Thyroid gland (tissue), 4 donors: ENCODE measurements at places on chromosomes 2 and 18. TPM values are rescaled to one million over a fixed set of nuclear protein-coding genes. Genes with fewer than 3 reads are reported as not detected.

RALBP1 gene
- total RNA-seq, result 66.4 TPM

GRCh38 chr2:201203916-201204654, 21.1 kb downstream of the CASP10 start:
- H3K4me3 ChIP-seq, result no peak overlapping the region
- DNase-seq, result no peak
- H3K27ac ChIP-seq, result no peak overlapping the region
- H3K27me3 ChIP-seq, result no peaks in the 10 kb centered on the region
- no peaks in the 10 kb centered on the region for H3K36me3 ChIP-seq
- peaks cover 17% of the 10 kb centered on the region for H3K4me1 ChIP-seq

DNA sequence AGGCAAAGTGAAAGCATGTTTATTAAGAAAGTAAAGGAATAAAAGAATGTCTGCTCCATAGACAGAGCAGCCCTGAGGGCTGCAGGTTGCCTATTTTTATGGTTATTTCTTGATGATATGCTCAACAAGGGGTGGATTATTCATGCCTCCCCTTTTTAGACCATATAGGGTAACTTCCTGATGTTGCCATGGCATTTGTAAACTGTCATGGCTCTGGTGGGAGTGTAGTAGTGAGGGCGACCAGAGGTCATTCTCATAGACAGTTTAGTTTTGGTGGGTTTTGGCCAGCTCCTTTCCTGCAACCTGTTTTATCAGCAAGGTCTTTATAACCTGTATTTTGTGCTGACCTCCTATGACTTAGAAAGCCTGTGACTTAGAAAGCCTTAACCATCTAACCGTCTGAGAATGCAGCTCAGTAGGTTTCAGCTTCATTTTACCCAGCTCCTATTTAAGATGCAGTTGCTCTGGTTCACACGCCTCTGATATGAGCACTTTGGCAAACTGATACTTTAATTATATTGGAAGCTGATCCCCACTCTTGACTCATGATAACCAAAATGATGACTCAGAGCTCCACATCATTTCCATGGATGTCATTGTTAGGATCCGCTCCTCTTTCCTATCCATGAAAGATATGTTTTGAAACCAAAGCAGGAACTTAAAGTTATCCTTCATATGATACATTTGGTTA, 14.5 kb upstream of the ERMN start:
- H3K27ac ChIP-seq, result no peak overlapping the region
- no peak overlapping the region for H3K4me3 ChIP-seq
- DNase-seq, result no peak
- no peaks in the 10 kb centered on the region for H3K36me3 ChIP-seq

DNA sequence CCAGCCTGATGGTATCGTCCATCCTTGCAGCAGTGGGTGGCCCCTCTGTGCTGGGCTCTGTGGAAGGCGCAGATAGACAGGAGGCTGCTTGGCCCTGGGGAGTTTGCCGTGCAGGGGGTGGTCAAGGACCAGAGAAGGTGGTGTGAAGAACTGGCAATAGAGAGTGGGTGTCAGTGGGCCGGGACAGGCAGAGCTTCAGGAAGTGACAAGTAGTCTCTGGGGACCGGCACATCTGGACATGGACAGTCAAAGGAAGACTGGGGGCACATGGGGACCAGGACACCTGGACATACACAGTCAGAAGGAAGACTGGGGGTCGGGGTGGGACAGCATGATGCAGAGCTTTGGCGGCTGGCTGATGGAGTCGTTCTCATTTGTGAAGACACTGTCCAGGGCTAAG, 335.9 kb downstream of the AGAP1 start:
- no peaks in the 10 kb centered on the region for H3K36me3 ChIP-seq
- no peak for DNase-seq
- H3K4me3 ChIP-seq, result no peak overlapping the region

DNA sequence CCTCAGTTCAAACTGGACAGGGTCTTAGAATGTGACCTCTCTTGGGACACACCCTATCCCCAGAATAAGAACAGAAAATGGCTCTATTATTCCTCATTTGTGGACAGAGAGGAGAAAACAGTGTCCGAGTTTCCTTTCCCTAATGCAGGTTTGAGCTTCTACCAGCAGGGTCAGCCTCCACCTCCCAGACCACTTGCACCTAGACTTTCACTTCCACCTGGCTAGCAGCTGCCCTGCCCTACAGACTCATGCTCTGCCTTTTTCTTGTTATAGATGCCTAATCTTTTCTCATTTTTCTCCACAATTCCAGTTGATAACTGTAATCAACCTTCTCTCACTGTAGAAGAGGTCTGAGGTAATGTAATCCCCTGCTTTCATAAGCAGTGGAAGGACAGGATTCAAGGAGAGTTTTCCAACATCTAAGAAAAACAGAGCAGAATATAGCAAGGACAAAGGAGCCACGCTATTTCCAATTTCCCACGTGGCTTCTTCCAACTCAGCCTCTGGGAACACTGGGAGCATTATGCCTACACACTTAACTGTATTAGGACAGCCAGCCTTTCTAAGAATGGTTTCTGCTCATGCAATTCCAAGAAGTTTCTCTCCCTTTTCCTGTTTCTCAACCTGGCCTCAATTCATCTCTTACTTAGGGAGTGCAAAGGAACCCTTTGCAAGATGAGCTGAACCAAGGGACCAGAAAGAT, 239.8 kb downstream of the BCL11A start:
- no peak overlapping the region for H3K27ac ChIP-seq
- H3K27me3 ChIP-seq, result no peaks in the 10 kb centered on the region
- no peak for DNase-seq

GATA6 gene
- 8.5 TPM for total RNA-seq

DNA sequence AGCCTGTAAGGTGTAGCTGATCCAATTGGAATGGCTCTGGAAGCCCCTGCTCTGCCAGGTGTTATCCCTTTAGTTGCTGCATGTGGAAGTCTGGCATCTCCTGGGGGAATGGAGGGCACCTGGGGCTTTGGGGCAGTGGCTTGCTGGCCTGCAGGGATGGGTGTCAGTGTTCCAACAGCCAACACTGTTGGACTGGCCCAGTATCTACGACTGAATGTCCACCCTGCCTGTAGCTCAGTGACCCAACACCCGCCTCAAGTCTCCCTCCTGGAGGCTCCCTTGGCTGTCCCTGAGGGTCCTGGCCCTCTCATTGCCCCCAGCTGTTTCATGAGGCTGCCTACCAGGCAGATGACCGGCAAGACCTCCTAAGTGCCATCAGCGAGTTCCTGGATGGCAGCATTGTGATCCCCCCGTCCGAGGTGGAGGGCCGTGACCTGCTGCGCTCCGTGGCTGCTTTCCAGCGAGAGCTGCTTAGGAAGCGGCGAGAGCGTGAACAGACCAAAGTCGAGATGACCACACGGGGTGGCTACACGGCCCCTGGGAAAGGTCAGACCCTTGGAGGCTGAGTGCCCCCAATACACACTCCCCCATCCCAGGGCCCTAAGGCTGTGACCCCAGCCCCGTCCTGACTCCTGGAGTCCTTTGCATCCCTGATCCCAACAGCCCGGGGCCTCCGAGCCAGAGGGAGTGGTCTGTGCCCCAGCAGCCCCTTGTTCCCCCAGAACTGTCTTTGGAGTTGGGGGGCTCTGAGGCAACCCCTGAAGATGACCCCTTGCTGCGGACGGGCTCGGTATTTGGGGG, 7.7 kb downstream of the SLC4A3 start:
- DNase-seq, result no peak
- H3K4me1 ChIP-seq, result no peaks in the 10 kb centered on the region
- H3K4me3 ChIP-seq, result no peak overlapping the region

DNA sequence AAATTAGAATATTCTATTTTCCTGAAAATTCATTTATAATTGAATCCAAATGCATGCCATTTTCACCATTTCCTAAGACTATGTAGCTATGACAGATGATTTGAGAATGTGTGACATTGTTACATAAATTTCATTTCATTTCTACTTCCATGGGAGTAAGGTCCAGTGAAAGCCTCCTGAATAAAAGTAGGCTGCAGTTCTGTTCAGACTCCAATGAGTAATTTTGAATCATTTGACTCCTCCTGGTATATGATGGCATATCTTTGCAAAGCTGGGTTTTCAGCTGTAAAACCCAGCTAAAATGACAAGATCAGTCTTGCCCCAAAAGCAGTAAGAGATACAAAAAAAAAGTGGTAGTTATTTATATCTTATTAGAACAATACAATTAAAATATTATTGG, 101.0 kb upstream of the DNAJC10 start:
- no peak overlapping the region for H3K4me3 ChIP-seq
- H3K4me1 ChIP-seq, result no peaks in the 10 kb centered on the region
- DNase-seq, result no peak
- no peak overlapping the region for H3K27ac ChIP-seq
- no peaks in the 10 kb centered on the region for H3K27me3 ChIP-seq
- H3K36me3 ChIP-seq, result no peaks in the 10 kb centered on the region

GRCh38 chr2:102967451-102967850, 205.6 kb downstream of the TMEM182 start:
- H3K27ac ChIP-seq, result no peak overlapping the region
- H3K4me1 ChIP-seq, result no peaks in the 10 kb centered on the region
- DNase-seq, result no peak
- H3K4me3 ChIP-seq, result no peak overlapping the region

RAD51AP2 gene
- not detected for total RNA-seq

DNA sequence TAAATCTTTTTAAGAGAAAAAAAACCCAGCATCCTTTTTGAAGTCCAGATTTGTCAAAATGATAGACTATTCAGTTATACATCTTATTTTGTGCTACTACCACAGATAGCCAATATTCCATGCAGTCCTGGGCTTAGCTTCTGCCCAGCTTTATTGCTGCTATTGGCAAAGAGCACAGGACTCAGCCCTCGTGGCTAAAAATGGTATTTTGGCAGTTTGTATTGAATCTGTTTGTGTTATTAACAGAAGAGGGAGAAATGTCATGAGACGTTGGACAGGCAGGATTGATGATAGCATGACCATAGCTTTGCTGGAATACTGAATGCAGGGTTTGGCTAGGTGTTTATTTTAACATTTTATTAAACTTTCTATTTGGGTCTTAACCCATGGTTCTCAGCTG, 19.4 kb downstream of the ELAC1 start:
- DNase-seq, result no peak
- H3K36me3 ChIP-seq, result no peaks in the 10 kb centered on the region
- H3K4me3 ChIP-seq, result no peak overlapping the region
- H3K27ac ChIP-seq, result no peak overlapping the region
- H3K27me3 ChIP-seq, result no peaks in the 10 kb centered on the region
- H3K4me1 ChIP-seq, result peaks cover 2% of the 10 kb centered on the region

LIMS3 gene
- total RNA-seq, result 2.4 TPM

DNA sequence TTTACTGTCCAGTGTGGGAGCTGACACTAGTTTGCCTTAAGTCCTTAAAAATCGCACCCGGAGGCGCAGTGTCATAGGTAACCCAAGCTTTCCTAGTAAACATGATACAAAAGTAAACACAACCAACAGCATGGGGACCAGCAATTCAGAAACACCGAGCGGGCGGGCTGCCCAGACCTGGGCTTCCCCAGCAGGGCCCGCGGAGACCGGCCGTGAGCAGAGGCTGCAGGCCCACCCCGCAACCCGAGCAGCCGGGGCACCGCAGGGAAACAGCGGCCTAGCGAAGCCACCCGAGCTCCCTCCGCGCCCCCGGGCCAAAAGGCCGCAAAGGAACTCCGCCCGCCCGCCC, 296 bp downstream of the TTC21B start:
- H3K4me1 ChIP-seq, result peaks cover 15% of the 10 kb centered on the region
- H3K27ac ChIP-seq, result peak overlapping the region; percentile 87
- H3K36me3 ChIP-seq, result no peaks in the 10 kb centered on the region
- no peaks in the 10 kb centered on the region for H3K27me3 ChIP-seq

DNA sequence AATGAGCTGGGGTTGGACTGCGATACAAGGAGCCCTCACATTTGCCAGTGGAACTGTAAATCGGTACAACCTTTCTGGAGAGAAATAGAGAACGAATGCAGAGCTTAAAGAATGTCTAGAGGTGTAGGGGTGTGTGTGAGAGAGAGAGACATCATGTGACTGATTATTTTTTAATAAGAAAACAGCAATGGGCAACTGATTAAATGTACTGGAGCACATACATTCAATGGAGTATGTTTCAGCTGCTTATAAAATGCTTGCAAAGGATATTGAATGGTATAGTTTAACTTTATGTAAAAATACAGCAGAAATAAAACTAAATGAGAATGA, 391 bp upstream of the TMEM17 start:
- no peak for DNase-seq
- H3K27ac ChIP-seq, result peak overlapping the region; percentile 94
- peaks cover 6% of the 10 kb centered on the region for H3K4me1 ChIP-seq
- H3K36me3 ChIP-seq, result no peaks in the 10 kb centered on the region
- H3K4me3 ChIP-seq, result peak overlapping the region; percentile 5
- no peaks in the 10 kb centered on the region for H3K27me3 ChIP-seq

- no peak overlapping the region for H3K27ac ChIP-seq
- H3K4me3 ChIP-seq, result no peak overlapping the region
- no peaks in the 10 kb centered on the region for H3K36me3 ChIP-seq
- DNase-seq, result no peak
- H3K4me1 ChIP-seq, result peaks cover 17% of the 10 kb centered on the region
Observed at GRCh38 chr2:5700551-5700950, 8.4 kb downstream of the SOX11 start.

DNA sequence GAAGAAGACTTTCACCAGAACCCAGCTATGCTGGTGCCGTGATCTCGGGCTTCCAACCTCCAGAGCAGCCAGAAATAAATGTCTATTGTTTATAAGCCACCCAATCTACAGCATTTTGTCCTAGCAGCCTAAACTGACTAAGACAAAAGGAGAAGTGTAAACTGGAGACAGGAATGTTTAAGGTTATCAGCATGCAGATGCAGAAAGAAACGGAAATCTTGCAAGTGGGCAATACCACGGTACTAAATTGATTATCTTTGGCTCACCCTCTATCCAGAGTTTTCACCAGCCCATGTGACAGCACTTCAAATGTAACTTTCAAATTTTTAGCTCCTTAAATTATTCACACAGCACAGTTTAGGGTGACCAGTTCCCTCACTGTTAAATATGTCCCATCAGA, 5.7 kb upstream of the CAPN14 start:
- H3K4me3 ChIP-seq, result no peak overlapping the region
- no peaks in the 10 kb centered on the region for H3K4me1 ChIP-seq
- no peak for DNase-seq
- H3K27me3 ChIP-seq, result no peaks in the 10 kb centered on the region
- no peaks in the 10 kb centered on the region for H3K36me3 ChIP-seq

GRCh38 chr2:47536696-47537095, 133.7 kb downstream of the MSH2 start:
- H3K4me1 ChIP-seq, result no peaks in the 10 kb centered on the region
- no peak overlapping the region for H3K27ac ChIP-seq
- H3K4me3 ChIP-seq, result no peak overlapping the region
- H3K36me3 ChIP-seq, result no peaks in the 10 kb centered on the region
- H3K27me3 ChIP-seq, result no peaks in the 10 kb centered on the region
- DNase-seq, result no peak

GRCh38 chr2:207777124-207777523, 7.4 kb upstream of the FZD5 start:
- no peaks in the 10 kb centered on the region for H3K4me1 ChIP-seq

DNA sequence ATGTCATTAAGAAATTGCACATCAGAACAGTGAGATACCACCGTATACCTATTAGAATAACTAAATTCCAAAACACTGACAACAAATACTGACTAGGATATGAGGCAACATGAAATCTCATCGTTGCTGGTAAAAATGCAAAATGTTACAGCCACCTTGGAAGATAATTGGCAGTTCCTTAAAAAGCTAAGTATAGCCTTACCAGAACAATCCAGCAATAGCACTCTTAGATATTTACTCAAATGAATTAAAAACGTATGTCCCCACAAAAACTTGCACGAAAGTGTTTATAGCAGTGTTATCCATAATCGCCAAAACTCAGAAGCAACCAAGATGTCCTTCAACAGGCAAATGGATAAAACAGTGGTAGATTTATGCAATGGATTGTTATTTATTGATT, 241.7 kb downstream of the EPHA4 start:
- no peaks in the 10 kb centered on the region for H3K36me3 ChIP-seq
- H3K27me3 ChIP-seq, result no peaks in the 10 kb centered on the region
- no peak for DNase-seq
